ENCODE measurements at places on chromosomes 7 and 10.

DNA sequence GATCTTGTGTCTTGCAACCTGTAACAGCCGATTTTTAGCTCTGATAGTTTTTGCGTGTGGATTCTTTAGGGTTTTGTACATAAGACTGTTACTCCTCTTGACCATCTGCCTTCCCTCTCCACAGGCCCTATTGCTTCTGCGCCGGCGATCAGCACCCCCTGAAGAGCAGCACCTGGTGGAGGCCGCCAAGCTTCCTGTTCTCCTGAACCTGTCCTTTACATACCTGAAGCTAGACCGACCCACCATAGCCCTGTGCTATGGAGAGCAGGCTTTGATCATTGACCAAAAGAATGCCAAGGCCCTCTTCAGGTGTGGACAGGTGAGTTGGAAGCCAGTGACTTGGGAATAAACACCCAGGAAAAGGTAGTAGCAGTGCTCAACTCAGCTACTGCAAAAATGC, 12.6 kb downstream of the FKBP6 start:
- DNase-seq, result no peak

GRCh38 chr7:70669854-70670253, 462.1 kb upstream of the GALNT17 start:
- DNase-seq, result no peak

DNA sequence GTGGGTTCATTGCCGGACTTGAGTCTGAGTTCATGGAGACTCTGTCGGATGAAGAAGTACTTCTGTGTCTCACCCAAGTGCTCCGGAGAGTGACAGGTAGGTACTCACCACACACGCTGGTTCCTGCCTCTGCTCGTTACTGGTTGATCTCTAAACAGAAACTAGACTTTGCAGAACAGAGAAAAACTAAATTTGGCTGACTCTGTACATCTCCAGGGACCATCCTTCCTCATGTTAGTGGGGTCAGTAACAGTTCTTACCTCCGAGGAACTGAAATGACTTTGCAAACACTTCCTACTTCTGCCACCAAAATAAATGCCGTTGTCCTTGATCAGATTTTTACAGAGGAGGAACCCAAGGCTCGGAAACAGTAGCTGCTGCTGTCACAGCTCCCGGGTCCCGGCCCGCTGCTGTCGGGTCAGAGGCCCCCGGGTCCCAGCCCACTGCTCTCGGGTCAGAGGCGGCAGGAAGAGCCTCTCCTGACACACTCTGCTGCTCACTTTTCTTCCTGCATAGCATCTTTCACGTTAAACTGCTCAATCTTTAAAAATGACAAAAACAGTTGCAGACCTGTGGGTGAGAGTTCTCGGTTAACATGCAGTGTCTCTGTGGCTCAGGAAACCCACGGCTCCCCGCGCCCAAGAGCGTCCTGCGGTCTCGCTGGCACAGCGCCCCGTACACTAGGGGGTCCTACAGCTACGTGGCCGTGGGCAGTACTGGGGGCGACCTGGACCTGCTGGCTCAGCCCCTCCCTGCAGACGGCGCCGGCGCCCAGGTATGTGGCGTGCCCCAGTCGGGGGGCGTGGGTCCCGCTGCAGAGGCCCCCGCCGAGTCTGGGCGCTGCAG, 4.8 kb upstream of the MTG1 start:
- no peak for DNase-seq

DNA sequence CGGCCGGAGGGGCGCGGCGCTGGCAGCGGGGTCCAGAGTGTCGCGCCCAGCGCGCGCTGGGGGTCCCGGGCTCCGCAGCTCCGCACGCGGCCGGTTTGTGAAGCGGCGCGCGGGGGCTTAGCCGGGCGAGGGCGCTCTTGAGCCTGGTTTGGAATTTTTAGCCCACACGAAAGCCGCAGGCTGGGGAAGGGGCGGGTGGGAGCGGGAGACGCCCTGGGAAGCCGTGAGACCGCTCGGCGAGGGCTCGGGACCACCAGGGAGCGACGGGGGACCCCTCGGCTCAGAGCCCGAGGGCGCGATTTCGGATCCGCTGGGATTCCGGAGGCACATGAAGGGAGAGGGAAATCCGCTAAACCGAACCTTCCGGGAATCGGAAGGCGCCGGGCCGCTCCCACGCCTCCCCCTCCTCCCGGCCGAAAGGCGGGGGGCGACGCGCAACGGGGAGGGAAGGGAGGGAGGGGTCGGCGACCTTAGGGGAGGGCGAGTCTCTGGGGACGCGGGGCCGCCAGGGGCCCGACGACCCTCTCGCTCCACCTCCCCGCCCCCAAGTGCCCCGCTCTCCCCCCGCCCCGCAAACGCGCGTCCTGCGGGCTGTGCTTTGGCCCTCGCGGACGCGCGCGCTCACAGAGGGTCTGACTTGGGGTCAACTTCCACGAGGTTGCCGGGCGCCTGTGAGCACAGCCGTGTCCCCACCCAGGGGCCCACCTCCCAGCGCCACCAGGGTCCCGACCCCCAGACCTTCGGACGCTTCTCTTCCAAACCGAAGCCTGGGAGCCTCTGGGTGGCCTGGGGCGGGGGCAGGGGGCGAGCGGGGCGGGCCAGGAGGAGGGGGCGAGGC, 5.1 kb upstream of the ELFN1 start:
- DNase-seq, result peak; percentile 65

DNA sequence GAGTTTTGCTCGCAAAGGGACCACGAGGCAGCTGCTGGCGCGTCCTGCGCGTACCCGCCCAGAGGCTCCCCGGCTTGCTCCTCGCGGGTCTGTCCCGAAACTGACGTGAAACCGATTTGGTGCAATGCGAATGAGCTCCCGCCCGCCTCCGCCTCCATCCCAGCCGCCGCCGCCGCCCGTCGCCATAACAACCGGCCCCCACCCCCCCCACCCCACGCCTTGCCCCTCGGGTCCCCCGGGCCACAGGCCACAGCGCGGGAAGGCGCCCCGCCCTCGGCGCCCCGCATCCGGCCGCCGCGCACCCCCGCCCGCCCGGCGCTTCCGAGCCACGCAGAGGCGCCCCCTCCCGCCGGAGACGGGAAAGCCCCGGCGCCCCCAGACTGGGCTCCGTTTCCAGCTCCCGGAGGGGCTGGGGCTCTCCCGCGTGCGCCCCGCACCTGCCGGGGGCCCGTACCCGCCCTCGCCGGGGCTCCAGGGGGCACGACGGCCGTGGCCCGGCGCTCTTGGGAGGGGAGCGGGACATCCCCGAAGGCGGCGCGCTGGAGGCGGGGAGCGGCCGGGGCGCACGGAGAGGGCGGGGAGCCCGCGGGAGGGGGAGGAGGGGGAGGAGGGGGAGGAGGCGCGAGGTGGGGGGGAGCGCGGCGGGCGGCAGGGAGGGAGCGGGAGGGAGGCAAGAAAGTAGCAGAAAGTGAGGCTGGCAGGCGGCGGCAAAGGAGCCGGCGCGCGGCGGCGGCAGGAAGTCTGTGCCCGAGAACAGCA, at the start of gene CAMK1D:
Gene CAMK1D (plus strand): TSS at position 678 of the 759 bp plus-strand sequence.
- peak; percentile 70 for DNase-seq

DNA sequence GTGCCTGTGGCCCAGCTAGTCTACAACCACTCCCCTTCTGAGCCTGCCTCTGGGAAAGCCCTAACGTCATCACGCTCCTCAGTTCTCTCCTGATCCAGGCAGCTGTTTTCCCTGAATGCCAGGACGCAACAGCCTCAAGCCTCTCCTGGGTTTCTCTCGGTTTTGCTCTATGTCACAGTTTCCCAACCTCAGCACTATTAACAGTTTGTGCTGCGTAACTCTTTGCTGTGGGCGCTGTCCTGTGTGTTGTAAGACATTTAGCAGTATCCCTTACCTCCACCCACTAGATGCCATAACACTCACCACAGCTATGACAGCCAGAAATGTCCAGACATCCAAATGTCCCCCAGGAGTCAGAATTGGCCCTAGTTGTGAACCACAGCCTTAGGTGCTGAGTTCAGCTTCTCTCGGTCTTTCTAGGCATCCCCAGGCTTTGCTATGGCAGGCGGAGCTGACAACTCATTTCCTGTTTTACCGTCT, 226.3 kb upstream of the NPVF start:
- no peak for DNase-seq

DNA sequence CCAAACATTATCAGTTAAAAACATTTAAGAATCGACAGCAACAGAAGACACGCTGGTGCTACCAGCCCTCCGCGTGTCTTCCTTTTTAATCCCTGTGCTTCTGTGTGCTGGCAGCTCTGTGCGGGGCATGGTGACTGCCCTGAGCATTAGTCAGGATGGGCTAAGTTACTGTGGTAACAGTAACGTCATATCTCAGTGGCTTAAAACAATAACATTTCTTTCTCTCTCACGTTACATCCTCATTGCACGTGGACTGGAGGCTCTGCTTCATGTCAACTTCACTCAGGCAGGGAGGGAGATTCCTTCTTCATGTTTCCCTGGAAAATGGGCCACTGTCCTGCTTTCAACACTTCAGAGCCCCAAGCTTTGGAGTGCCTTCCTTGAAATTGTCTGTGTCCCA, 378.5 kb downstream of the CCSER2 start:
- DNase-seq, result no peak

DNA sequence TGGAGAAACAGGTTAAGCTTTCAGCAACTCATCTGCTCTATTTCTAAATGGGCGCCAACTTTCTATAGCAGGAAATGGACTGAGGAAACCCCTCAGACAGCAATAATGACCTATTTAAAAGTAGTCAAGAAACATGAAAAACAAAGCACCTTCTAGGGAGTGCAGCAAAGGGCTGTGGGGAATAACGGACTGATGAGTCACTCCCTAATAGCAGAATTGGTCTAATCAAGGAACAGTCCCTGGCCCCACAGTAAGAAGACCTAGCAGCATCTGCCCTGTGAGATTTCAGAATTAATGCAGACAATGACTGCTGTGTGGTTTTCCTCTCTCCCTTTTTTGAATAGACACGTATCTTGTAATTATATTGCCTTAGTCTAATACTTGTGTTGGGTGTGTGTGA, 602.9 kb downstream of the IPMK start:
- no peak for DNase-seq

Measured in cardiac muscle cell (in vitro differentiated cells and primary cell).